ENCODE measurements at places on chromosomes 6 and 20.

DNA sequence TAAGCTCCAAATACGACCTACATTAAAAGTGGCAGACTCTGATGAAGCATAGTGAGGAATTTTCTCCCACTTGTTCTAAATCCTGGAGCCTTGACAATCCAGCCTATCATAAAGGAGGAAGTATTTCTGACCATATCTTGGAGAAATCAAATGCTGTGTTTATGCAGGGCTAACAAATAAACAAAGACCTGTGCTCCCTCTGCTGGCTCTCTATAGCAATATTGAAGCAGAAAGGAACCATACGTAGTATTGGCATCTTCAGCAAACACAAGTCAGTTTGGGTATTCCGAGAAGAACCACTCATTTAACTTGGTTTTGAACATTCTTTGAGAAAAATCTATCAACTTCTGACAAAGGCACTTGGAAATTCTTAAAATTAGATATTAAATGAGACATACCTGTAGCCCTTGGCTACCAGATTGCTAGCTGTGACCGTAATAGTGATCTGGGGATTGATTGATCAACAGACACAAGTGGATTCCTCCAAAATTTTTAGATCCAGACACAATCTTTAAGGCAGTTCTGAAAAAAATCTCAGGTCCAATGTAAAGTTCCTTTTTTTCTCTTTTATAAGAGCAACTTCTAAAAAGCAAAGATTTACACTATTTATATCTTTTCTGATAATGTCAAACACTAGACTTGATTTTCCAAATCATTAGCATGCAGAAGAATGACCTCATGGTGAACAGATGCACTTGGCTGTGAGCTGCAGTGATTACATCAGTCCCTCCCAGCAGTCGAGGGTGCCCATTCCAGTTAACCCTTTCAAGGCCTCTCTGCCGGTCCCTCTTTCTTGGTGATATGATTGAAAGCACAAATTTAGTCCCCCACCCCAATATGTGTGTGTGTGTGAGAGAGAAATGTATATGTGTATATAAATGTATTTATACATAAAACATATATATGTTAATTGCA is 40.2 kb downstream of the INSM1 start:
- DNase-seq: peak; percentile 19

DNA sequence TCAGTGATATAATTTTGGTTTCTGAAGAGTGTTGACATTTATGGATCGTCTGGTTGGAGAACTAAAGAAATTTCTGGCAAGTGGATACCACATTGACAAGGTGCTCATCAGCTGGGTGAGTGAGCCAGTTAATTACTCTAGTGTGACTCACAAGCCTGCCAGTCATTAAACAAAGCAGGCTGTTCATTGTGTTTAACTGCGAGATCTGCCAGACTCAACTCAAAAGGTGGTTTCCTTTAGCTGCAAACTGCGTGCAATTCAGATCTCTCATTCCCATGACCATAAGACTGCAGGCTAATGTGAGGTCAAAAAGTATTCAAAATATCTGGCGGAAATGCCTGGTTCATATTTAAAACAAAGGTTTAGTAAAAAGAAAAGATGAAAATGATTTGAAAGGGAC is 32.5 kb upstream of the IYD start:
- DNase-seq: no peak

DNA sequence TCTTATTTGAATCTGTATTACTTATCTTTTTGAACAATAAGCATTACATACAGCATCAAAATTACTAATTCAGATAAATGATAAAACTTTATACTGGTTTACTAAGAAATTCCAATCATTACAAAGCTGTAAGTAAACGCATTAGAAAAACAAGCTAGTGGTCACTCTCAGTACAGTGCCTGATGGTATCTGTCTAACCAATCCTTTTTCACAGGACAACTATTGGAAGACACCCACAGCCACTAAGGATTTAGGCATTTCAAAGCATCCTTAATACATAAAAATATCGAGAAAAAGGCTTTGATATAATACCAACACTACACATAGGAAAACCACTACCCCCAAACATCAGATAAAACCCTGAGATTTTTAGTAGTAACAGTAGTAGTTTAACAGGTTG is 2.6 kb downstream of the CD164 start:
- DNase-seq: peak; percentile 43

- peak; percentile 95 for DNase-seq
These were observed 4.6 kb upstream of the GUCA1B start for GRCh38 chr6:42199106-42199981.

DNA sequence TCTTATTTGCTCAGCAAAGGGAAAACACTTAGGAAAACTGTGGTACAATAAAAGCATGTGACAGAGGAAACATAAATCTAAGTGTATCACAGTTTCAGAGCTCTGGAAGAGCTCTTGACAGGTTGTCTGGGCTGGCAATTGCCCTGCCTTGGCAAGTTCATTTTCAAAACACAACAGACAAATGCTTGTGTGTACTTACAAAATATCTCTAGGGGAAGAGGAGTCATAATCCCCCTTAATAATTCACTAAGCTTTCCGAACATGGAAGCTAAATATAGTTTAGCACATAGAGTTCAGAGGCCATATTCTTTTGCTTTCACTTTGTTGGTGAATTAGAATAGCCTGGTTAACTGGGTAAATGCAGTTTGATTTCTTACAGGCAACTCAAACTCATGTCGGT is 211.6 kb upstream of the THEMIS start:
- DNase-seq: no peak
